ENCODE measurements at places on chromosomes 13 and 19. TPM values are rescaled to one million over a fixed set of nuclear protein-coding genes. Genes with fewer than 3 reads are reported as not detected.

PCDH17 gene
- polyA plus RNA-seq: 16.6 TPM

TTC9B gene
- 0.17 TPM for polyA plus RNA-seq

TMEM59L gene
- polyA plus RNA-seq: 1.6 TPM

IL12RB1 gene
- polyA plus RNA-seq: 0.46 TPM

PLIN5 gene
- polyA plus RNA-seq: 2.7 TPM

ZIC2 gene
- polyA plus RNA-seq: not detected

KLK7 gene
- 6.1 TPM for polyA plus RNA-seq

SLC17A7 gene
- polyA plus RNA-seq: 0.32 TPM

KIR2DL3 gene
- not detected for polyA plus RNA-seq

LRRC4B gene
- 18.4 TPM for polyA plus RNA-seq

EFNA2 gene
- 2.5 TPM for polyA plus RNA-seq

LILRA1 gene
- polyA plus RNA-seq: 0.36 TPM

TMPRSS9 gene
- polyA plus RNA-seq: 0.25 TPM

GRIN2D gene
- 0.66 TPM for polyA plus RNA-seq

FUT6 gene
- polyA plus RNA-seq: 6.9 TPM

DNA sequence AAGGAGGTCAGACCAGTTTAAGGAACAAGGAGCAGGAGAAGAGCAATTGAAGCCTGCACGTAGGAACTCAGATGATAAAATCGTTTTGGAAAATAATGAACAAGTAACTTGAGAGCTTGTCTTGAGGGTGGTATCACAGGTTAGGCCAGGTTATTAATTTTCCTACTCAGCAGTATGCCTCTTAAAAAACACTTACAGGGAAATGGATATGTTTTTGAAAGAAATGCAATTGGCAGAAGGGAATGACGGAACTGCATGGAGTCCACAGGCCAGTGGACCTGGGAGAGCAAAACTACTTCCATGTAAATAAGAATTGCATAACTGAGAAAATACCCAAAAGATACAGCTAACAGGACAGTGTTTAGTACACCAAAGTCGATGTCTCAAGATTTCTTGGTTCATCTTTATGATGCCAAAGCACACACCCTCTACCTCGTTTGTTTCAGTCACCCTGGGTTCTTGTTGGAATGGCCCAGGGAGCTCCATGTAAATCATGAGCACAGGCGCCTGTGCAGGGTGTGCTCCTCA, 35.2 kb downstream of the MBNL2 start:
- no peak for DNase-seq

- no peak for DNase-seq
Observed at GRCh38 chr19:19230999-19231398, 19.2 kb downstream of the NCAN start.

DNA sequence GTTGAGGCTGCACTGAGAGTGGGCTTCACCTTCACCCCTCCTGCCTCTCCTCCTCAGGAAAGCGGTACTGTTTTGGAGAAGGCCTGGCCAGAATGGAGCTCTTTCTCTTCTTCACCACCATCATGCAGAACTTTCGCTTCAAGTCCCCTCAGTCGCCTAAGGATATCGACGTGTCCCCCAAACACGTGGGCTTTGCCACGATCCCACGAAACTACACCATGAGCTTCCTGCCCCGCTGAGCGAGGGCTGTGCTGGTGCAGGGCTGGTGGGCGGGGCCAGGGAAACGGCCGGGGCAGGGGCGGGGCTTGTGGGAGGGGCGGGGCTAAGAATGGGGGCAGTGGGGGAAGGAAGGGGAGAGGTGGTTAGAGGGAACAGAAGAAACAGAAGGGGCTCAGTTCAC, 7.5 kb downstream of the CYP2A13 start:
- no peak for DNase-seq

- no peak for DNase-seq
Observed at GRCh38 chr19:48772503-48772953, 17.2 kb downstream of the FGF21 start.

GRCh38 chr19:1384478-1385110, 887 bp downstream of the NDUFS7 start:
- DNase-seq: no peak

DNA sequence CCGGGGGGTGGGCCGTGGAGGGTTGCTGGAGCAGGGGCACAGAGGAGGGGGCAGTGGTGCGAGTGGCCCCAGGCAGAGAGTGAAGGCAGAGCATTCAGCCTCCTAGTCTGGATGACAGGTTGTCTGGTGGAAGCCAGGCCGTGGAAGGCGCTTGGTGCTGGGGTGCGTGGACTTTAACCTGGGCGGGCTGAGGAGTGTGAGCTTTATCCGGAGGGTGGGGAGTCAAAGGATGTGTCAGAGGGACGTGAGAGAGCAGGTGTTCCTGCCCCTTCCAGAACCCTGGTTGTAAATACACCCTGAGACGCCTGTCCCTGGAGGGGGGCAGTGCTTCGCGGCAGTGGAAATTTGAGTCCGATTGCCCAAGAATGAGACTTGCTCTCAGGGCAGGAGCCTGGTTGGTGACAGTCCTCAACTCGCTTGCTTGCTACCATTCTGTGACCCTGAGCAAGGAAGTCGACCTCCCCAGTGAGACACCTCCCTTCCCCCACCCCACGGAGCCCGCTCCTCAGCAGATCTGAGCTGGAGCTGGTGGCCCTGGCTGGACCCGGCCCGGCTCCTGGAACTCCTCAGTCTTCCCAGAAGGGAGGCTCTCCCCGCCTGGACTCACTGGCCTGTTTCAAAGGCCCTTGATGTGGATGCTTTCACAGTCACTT, 2.3 kb downstream of the SPPL2B start:
- no peak for DNase-seq

DNA sequence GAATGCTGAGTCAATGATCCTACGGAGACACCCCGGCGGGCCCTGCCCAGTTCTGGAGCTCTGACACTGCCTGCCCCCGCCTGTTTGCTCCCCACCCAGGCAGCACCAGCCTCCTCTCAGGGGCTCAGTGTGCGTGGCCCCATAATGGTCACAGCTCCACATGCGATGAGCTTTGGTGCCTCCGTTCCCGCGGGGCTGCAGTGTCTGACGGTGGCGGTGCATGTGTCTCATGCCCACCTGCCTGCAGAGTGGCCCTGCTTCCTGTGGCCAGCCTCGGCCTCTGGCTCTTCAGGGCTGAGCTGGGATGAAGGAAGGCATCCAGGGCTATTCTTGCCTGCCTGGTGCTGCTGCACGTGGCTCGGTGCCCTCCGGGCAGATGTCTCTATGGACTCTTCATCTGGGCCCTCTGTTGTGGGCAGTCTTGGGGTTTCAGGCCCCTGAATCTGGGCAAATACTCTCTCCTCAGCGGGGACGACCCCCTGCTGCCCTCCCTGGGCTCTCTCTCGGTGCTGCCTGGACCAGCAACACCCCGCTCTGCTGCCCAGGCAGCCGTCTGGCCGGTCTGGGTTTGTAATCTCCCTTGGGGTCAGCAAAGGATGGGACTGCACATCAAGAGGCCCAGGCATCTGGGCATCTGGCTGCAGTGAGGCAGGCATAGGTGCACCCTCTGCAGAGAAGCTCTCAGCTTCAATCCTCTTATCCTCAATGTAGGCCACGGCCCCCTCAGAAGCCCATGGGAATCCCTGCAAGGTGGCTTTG, 19.3 kb upstream of the TMEM255B start:
- DNase-seq: no peak

GRCh38 chr19:37361994-37362393, 8.9 kb upstream of the ZNF527 start:
- no peak for DNase-seq

DNA sequence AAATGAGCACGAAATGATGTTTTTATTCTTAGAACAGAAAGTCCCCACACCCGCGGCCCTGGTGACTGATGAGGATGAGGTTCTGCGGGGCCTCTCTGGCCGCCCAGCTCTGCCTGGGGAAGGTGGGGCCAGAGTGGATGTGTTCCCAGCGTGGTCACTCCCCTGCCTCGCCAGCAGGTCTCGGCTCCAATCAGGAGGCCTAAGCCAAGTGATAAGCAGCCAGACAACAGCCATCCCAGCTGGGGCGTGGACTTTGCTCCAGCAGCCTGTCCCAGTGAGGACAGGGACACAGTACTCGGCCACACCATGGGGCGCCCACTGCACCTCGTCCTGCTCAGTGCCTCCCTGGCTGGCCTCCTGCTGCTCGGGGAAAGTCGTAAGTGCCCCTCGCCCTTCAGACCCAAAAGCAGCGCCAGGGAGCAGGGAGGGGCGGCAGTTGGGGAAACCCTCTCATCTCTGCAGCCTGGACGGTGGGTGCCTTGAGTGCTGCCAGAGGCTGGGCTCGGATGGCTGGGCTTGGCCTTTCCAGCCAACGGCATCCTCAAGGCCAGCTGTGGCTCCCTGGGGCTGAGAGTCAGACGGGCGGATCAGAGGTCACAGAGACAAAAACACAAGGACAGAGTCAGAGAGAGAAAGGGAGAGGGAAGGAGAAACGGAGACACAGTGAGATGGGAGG, at the start of gene F10:
F10 (plus strand) TSS at position 250 of the 676 bp plus-strand sequence; CDS start at position 307, 57 bp downstream.
- no peak for DNase-seq

GRCh38 chr13:74301258-74301935, 167.2 kb upstream of the KLF12 start:
- no peak for DNase-seq

- no peak for DNase-seq
Observed at GRCh38 chr19:48480183-48480557, 11.0 kb downstream of the CYTH2 start.

- DNase-seq: no peak
Observed at GRCh38 chr13:51976423-51976822, 34.8 kb downstream of the ATP7B start.

GRCh38 chr13:65378484-65378883, 1851.7 kb downstream of the PCDH9 start:
- DNase-seq: no peak

- no peak for DNase-seq
Observed at GRCh38 chr13:102960959-102961358, 105.3 kb downstream of the SLC10A2 start.

GRCh38 chr13:111177081-111177711, 62.1 kb downstream of the ARHGEF7 start:
- DNase-seq: no peak

DNA sequence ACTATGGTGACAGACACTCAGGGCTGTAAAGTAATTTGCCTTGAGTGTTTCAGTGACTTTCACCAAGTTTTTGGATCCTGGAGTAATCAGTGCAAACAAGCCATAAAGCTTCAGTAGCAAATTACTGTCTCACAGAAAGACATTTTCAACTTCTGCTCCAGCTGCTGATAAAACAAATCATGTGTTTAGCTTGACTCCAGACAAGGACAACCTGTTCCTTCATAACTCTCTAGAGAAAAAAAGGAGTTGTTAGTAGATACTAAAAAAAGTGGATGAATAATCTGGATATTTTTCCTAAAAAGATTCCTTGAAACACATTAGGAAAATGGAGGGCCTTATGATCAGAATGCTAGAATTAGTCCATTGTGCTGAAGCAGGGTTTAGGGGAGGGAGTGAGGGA, 9.4 kb downstream of the ARGLU1 start:
- no peak for DNase-seq

DNA sequence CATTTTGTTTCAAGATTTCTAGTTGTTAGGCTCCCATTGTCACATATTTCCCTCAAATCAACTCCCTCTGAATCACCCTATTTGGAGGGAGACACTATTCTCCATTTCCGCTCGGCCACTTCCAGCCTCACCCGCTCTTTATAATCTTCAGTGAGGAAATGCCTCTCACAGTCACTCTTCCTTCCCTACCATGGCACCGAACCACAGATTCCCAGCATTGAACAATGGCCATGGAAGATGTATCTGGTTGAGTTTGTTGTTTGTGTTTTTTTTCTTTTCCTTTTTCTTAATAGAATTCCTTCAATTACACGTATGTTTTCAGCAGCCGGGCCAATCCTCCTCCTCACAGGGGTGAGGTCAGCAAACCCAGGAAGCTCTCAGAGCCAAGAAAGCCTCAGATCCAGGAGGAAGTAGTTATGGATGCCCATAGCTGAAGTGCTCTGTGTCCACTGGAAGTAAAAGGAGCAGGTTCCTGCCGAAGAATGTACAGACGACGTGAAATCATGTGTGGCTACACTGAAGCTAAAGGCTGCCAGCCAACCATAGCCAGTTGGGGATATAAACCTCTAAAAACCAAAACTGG, 472.1 kb downstream of the FOXO1 start:
- no peak for DNase-seq

DNA sequence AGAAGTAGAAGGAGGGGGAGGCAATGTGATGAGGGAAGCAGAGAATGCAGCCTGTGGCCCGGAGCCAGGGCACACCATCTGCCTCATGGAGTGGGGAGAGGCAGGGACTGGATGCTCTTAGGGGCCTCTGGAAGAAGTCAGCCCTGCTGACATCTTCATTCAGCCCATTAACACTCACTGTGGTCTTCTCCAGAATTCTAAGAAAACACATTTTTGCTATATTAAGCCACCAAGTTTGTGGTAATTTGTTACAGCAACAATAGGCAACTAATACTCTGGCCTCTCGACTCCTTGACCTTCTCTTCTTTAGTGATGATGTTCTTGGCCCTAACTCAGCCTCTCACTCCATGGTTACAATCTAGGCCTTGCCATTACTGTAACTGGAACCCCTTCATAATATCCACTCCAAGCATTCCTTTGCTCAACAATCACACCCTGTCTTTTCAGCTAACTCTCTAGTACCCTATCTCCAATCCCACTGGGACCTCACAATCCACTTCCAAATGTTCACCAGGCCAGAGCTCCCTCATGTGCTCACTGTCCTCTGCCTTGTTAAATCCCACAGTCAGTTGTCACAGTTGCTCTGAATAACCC, 98.5 kb downstream of the MIPEP start:
- no peak for DNase-seq

GRCh38 chr13:110361365-110361911, 54.4 kb downstream of the COL4A2 start:
- no peak for DNase-seq

All from right renal pelvis (tissue), 4 donors.